ENCODE measurements at places on chromosomes 16 and 17.

DNA sequence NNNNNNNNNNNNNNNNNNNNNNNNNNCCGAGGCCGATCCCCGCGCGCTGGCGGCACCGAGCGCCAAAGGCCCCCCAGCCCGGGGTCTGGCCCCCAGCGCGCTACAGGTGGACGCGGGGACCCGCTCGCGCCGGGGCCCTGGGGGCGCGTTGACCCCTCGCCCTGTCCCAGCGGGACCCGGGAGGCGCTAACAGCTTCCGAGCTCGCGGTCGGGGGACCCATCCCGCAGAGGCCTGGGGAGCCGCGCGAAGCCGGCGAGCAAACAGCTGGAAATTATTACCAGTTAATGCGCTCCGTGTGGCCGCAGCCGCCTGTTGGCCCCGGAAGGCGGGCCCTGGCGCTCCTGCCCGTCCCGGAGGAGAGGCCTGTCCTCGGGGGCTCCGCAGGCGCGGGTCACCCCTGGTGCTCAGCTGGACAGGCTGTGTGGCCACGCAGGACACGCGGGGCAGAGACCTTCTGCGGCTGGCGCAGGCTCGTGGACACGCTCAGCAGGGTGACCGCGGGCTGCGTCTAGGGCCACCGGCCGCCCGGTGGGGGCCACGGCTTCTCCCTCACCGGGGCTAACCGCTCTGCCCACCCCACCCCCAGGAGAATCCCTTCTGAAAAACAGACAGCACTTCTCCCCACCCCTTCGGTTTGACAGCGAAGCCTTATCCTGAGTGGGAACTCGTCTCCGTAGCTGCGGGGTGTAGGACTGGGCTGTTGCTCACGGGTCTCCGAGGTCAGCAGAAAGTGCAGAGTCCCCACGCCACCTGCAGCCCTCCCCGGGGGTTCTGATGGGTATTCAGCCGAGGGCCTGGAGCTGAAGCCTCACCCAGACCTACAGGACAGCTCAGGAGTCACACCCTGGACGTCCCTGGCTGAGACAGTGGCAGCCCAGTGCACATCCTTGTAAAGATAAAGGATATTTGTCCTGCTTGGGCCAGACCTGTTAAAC lies 138.7 kb upstream of the RPH3AL start:
- DNase-seq, result no peak

DNA sequence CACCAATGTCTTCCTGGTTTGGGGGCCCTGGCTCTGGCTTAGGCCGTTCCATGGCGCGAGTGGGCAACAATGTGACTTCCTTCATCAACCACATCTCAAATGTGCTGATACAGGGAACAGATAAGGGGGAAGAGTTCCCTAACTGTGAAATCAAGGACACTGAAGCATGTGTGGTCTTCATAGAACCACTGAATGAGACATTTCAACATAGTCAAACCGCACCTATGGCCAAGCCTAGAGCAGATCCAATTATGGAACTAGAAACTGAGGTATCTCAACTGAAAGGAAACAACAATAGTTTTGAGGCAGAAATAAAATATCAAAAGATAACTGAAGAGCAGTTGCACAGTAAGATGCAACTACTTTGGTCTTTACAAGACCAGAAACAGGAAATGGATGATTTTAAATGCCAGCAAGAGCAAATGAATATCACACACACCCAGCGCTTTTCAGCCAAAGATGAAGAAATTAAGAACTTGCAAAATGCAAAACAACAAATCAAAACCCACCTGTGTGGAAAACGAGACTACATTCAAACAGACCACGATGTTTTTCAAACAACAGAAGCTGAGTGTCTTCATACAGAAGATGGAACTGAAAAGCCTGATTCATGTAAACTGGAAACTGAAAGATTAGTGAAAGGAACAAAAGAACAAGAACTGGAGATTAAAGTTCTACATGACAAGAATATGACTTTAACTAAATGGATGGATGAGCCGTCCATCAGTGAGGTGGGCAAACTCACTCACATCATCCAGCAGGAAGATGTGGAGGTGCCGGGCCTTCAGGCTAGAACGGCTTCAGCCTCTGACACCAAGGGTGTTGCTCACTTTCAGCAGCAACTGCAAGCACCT lies 18.1 kb upstream of the LCMT1 start:
- no peak for DNase-seq

- DNase-seq, result no peak
Measured at GRCh38 chr16:12609937-12610699, 193.6 kb downstream of the CPPED1 start.

DNA sequence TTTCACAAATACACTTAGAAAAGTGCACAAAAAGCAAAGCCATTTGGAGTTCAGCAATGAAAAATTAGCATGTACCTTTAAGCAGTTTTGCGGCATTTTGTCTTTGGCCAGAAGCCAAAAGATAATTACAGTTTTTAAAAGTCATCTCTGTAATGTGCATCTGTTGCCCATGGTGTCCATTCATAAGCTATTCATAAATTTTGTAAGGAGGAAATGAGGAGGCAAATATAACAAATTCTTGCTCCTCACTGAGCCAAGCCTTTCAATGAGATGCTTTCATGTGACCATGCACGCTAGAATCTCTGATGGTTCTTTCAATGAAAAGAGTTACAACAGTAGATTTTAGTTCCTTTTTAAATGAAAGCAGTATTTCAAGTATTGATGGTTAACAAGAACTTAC lies 247.1 kb upstream of the MON1B start:
- no peak for DNase-seq

DNA sequence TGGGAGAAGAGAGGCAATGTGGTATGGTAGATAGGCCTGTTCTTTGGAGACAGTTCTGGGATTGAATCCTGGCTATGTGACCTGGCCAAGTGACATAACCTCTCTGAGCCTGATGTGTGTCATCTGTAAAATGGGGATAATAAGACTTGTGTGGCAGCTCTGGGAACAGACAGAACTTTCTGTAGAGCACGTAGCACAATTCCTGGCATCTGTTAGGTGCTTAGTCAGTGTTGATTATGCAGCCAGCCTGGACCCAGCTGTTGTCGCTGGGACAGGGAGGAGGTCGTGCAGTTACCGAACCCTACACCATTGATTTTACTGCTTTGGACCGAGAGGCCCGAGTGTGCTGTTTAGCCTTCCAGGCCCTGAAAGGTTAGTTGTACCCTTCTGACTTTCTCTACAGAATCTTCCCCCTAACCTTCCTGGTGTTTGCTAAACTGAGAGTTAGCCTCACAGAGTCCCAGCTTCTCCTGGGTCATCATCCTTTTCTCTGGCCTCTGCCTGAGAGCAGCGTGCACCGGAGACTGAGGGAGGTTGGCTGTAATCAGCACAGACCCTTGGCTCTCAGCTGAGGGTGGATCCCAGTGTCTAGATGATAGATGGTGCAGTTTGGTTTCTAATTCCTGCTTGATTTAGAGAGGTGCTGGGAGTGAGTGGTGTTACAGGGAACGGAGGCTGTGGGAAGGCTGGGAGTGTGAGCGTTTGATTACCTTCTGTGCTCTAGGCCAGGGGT lies 31.9 kb downstream of the MSI2 start:
- no peak for DNase-seq

GRCh38 chr16:65375651-65376050 lies 253.8 kb upstream of the CDH11 start:
- no peak for DNase-seq

DNA sequence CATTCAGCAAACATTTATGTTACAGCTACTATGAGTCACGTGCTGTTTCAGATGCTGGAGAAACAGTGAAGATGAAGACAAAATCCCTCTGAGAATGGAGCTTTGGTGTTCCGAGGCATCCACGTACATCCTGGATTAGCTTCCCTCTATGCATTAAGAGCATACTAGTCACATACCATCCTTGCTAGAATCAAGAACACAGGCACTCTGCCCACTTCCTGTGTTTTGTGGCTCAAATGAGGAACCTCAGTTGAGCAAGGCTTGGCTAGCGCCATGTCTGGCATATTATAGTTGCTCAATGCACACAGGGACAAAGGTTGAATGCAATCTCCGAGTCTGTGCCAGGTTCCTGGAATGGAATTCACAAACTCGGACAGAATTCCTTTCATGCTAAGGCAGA lies 297.5 kb downstream of the XYLT1 start:
- DNase-seq, result no peak

GRCh38 chr17:47225436-47225858 lies 16.3 kb downstream of the MYL4 start:
- no peak for DNase-seq

GRCh38 chr17:60522889-60523626 lies 3.0 kb downstream of the APPBP2 start:
- no peak for DNase-seq

- no peak for DNase-seq
Measured at GRCh38 chr17:62601471-62601870, 26.0 kb upstream of the MRC2 start.

DNA sequence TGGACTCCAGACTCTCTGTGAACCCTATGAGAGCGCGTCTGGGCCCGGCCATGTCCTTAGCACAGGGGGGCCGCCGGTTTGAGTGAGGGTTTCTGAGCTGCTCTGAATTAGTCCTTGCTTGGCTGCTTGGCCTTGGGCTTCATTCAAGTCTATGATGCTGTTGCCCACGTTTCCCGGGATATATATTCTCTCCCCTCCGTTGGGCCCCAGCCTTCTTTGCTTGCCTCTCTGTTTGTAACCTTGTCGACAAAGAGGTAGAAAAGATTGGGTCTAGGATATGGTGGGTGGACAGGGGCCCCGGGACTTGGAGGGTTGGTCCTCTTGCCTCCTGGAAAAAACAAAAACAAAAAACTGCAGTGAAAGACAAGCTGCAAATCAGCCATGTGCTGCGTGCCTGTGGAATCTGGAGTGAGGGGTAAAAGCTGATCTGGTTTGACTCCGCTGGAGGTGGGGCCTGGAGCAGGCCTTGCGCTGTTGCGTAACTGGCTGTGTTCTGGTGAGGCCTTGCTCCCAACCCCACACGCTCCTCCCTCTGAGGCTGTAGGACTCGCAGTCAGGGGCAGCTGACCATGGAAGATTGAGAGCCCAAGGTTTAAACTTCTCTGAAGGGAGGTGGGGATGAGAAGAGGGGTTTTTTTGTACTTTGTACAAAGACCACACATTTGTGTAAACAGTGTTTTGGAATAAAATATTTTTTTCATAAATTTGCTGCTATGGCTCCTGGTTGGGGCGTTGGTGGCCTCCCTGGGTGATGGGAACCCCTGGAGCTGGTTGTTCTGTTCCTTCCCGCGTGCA lies 23.1 kb downstream of the STAT5A start:
- DNase-seq, result no peak

DNA sequence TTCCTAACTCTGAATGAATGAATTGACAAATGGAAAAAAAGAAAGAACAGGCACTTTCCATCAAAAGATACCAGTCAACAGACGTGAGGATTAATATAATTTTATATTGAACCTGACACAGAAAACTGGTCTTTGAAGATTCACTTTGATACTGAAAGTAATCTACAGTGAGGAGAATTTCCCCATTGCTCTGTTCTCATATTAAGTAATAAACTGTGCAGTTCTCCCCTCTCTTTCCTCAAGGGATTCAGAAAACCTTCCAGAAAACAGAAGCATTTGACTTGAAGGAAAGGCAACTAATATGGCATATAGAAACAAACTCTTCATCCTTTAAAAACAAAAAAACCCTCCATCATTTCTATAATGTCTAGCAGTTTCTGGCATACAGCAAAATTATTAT lies 2.2 kb downstream of the TEX2 start:
- no peak for DNase-seq

- DNase-seq, result no peak
Measured at GRCh38 chr17:82463391-82463790, 4.8 kb downstream of the NARF start.

- no peak for DNase-seq
Measured at GRCh38 chr17:77869665-77870132, 88.8 kb upstream of the TNRC6C start.

GRCh38 chr17:39555368-39555767 lies 52.4 kb downstream of the NEUROD2 start:
- DNase-seq, result no peak

DNA sequence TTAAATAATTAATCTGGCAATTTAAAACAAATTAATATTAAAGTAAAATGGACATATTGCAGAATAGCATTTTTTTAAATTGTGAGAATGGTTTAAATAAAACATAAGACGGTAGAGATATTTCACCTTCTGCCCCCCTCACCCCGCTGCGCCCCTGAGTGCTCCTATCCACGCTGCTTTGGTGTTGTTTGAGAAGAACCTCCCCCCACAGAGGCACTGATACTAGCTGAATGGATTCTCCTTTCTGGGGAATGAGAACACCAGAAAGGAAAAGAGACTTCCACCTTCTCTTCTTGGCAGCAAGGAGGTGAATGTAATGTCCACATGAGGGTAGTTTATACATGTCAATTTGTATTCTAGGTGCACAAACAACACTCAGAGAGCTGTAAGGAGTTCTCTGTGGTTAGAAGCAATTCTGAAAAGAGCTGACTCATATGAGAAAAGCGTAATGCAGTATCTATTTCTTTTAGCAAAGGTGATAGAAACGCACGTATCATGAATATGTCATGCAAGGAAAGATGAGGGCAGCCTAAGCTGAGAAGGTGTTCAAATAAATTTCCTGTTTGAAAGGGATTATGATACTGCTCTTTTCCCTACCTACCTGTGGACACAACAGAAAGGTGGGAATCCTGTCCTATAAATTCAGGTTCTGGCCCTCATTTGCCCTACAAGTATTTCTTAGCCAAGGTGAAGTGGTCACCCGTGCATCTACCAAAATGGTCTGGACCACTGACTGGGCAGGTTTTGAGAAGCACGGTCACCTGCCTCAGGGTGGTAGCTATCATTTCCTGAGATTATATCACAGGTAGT lies 126.9 kb downstream of the PARN start:
- DNase-seq, result no peak

DNA sequence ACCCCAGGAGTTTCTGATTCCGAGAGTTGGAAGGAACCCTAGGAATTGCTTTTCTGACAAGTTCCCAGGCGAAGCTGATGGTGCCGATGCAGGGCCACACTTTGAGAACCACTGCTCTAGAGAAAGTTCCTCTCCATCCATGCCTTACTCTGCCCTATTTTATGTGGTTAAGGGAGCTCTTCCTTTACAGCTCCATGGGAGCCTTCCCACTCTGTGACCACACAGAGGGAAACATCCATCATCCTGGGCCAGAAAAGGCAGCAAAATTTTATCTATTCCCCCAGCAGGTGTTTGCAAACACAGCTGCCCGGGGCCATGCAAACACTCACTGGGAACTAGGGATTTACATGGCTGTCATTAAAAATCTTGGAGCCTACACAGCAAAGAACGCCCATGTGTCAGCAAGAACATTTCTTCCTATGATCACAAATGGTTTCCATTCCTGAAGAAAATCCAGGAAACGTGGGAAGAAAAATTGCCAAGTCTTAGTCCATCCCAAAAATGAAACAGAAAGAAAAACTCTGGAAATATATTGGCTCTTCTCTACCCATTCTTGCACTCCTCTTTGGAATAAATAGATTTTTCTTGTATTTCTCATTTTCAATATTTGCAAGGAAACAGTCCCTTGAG lies 252.7 kb downstream of the PMP22 start:
- DNase-seq, result no peak
